ENCODE measurements at places on chromosomes 2 and 18.
A peak's percentile ranks its signal among the peaks of the same experiment; 100 is the strongest.

DNA sequence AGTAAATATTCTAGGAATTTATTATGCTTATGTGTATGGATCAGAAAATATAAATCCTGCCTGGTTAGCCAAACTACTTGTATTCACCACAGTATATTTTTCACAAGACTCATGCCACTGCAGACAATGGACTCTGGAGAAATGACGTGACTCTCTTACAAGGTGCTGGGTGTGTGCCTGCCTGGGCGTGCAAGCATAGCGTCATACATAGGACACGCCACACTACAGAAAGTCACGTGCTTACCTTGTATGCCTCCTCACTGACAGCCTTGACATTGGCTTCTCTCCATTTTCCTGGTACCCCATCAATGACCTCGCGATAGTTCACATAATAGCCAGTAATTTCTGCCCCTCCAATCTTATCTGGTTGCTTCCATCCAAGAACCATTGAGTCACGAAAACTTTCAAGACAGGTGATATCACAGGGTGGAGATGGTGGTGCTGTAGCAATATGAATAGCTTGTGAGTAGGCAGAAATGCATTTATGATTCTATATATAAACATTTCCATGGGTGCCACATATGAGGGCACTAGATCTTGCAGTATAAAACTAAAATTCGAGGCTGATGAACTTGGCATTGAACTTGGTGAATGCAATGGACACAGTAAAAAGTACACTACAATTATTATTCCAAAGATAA is 93.2 kb downstream of the MYOM1 start:
- no peak for DNase-seq

DNA sequence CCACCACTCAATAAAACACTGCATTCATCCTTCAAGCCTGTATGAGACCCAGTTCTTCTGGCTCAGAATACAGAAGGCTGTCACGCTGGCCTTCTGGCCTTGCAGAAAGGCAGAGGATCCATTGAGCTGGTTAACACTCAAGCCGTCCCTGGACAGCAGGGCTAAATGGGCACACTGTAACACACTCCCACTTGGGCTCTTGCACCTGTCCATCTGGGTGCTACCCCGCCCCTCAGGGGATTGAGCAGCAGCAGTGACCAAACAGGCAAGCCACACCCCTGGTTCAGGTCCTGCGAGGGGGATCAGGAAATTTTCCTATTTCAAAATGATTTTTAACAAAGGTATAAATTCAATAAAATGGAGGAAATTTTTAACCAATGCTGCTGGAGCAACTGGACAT is 936.0 kb downstream of the CNTNAP5 start:
- DNase-seq: no peak

- no peak for DNase-seq
Observed at GRCh38 chr18:55256226-55256928, 297.1 kb upstream of the CCDC68 start.

DNA sequence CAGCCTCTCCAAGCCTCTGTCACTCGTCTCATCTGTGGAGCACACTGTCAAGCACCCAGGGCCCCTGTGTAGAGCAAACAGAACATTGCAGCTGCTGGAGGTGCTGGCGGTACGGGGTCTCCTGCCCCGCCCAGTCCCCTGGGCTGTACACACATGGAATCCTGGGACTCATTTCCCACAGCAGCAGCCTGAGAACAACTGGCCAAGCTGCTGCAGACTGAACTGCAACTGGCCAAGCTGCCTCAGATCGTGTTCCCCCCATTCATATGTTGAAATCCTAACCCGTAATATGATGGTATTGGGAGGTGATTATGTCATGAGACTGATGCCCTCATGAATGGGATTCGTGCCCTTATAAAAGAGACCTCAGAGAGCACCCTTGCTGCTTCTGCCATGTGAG is 130.5 kb downstream of the NCK2 start:
- no peak for DNase-seq

DNA sequence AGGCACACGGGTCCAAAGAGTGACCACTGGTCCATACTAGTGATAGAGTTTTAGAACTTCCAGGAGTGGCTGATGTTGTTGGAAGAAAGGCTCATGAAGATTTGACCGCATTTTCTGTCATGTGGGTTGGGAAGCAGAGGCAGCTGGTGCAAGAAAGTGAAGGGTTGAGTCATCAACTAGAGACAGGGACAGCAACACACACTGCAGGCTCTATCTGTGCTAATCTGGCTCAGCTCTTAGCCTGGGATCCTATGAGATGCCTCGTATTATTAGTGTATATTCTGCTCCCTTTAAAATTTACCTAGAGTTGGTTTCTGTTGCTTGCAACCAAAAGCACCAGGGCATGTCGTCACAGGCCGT is 2.5 kb upstream of the SH3RF3 start:
- no peak for DNase-seq

DNA sequence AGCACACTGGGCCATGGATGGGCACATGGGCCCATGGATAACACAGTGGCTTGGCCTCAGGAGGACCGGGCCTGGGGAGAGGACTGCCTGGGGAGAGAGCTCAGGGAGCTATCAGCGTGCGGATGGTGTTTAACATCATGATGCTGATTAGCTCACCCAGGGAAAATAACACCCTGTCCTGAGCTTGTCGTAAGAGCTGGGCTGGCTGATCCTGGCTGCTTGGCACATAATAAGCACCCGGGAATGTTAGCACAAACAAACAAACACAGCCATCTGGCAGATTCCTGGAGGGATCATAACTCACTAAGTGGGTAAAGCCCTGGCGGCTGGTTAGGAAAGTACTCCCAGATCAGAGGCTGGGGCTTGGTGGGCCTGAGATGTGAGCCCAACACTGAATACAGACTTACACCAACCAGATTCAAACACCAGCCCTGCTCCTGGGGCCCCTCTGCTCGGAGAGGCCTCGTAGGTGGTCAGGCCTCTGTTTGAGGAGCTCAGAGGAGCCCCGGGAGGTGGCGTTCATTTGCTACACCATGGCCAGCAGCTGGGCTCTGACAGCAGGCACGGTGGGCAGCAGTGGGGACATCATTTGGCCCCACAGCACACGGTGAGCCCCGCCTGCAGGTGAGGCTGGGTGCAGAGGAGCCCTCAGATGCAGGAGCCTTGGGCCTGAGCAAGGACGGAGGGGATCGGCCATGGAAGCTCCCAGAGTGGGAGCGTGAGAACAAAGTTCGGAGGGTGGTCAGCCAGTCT is 193.4 kb upstream of the HDAC4 start:
- no peak for DNase-seq

DNA sequence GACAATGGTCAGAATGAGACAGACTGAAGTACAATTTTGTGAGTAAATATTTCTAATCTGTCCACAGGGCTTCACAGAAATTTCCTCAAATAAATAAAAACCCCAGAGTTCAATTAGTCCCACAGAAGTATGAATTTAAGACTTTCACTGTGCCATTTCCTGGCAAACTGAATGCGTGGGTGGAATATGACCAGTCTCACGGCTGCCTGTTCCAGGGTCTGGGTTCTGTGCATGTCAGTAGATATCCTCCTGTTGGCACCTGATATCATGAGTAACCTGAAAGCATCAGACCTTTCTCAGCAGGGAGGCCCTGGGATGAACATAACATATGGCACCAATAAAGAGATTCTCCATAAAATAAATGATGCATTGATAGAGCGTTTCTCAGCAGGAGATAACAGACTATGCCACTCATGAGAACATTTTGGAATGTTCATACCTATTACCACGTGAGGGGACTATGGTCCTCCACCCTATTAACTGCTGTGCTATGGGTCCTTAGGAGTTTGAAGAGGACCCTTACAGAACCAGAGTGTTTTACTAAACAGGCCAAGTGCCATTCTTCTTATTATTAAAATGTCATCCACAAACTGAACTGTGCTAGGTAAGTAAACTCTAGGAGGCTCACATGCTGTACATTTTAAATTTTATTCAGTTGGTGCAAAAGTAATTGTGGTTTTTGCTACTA is 10.6 kb upstream of the MALL start:
- DNase-seq: no peak

- no peak for DNase-seq
Observed at GRCh38 chr2:11533278-11534070, at the start of gene GREB1. Gene GREB1, plus strand, starts transcription at chr2:11534045. Its CDS starts 22,570 bp downstream, at chr2:11556615.

- DNase-seq: peak; percentile 17
Observed at GRCh38 chr2:170361090-170361936, 183.4 kb downstream of the MYO3B start.

- no peak for DNase-seq
Observed at GRCh38 chr2:162243294-162243693, at the start of gene FAP. Gene FAP, minus strand, starts transcription at chr2:162243445. Its CDS starts 118 bp downstream, at chr2:162243327.
